ENCODE measurements at places on chromosomes 3 and 15.

- no peak for DNase-seq
Measured at GRCh38 chr3:98735761-98736269, 27.3 kb upstream of the ST3GAL6 start.

DNA sequence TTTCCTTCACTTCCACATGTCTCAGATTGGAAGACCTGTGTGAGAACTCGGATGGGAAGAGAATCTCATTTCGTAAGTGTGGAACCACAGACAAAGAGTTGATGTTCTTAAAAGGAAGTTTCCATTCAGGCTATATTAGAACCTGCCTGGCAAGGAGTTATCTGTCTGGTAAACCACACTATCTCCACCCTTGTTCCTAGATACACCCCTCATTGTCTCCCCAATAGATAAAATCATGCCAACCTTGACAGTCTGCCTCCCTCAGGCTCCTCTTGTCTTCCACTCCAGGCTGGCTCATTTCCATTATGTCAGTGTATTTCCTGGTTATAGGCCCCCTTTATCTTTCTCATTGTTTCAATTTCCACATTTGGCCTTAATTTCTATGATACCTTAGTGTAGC lies 89.2 kb downstream of the TMEM108 start:
- DNase-seq, result no peak

DNA sequence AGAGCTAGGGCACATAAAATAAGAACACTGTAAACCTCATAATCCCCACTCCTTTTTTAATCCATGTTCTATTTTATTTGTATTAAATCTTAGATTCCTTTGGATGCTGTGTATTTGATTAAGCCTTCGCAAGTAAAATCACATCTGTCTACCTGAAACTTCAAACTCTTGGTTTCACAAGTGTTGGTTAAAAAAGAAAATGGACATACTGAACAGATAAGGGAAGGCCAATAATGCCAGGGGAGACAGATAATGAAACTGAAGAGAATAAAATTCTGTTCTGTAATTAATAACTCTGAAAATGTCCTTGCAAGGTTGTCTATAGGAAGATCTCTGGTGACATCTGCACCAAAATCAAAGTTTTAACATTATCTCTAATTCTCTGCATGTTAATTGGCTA lies 114.2 kb downstream of the ULK4 start:
- no peak for DNase-seq

DNA sequence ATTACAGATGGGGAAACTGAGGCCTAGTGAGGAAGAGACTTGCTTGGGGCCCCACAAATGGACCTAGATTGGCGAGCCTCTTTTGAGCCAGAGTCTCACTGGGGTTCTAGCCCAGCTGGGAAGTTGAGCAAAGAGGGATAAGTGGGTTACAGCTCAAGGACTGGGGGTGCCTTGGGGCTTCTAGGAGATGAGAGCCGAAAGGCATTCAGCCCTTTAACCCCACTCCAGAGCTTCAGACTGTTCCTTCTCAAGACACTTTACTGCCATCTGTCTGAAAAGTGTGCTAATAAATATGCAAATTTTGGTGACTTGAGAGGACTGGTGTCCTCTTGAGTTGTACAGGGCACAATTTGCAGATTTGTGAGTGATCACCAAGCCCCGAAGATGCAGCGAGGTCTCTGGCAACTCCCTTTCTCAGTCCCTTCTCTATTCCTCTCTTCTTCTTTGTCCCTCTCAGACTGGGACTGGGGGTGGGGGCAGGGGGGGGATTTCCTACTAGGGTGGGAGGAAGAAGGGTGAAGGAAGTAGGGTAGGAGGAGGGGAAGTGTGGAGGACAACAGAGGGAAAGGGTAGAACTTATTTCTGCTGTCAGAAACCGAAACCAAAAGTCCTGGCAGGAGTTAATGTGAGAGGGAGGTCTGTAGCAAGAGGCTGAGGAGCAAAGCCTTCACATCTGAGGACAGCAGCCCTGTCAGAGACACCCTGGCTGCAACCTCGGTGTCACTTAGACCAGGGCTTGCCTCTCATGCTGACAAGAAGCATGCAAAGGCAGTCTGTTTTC lies 16.2 kb upstream of the ANKDD1A start:
- DNase-seq, result peak; percentile 86

GRCh38 chr3:158696618-158697017 lies 24.2 kb upstream of the LXN start:
- no peak for DNase-seq

Data from NB4 (cell line).